ENCODE measurements at places on chromosomes 7 and 10.

DNA sequence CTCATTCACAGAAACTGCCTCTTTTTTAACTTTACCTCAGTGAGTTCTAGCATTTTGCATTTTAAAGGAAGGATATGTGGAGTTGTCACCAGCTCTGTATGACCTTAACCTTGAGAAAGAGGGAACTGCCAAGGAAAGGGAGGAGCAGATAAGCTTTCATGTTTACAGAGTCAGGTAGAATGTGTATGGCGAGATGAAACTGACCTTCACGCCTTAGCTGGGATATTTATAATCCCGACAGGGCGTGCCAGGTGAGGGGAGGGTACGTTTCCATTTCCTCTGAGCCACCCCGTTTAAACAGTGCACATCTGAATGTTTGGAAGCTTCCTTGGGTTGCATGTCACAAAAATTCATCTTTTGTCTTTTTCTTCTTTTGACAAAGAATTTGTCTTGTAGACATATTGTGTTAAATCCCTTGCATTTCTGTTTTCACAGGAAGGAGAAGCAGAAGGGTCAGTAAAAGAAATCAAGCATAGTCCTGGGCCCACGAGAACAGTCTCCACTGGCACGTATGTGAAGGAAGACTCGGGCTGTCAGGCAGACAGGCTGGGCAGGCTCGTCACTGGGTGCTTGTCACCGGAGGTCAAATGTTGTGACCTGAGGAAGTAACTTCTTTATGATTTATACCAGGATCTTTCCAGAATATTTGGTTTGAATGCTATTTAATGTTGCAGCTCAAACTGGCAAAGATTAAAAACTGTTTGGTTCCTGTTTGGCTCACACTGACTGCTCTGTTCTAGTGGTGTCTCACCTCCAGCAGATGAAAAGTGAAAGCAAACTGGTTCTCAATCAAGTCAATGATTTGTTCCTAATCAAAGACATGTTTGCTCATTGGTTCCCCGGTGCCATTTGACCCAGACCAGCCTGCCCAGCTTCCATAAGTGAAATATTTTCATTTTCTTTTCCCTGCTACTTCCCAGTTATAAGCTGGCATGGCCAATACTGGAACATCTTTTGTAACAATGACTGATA lies 16.2 kb downstream of the OPTN start:
- H3K27ac ChIP-seq, result no peak overlapping the region
- no peak overlapping the region for H3K4me3 ChIP-seq
- DNase-seq, result no peak

DNA sequence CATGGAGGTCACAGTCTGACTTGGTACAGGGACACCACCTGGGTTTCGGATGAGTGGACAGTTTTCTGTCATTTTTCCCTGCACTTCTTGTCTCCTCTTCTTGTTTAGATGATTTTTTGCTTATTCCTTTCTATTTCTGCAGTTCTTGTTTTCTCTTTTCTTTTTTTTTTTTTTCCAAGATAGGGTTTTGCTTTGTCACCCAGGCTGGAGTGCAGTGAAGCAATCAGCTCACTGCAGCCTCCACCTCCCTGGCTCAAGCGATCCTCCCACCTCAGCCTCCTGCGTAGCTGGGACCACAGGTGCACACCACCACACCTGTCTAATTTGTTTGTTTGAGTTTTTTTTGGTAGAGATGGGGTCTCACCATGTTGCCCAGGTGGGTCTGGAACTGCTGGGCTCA lies 49.7 kb upstream of the RASGEF1A start:
- no peak overlapping the region for H3K4me3 ChIP-seq
- no peak for DNase-seq
- no peaks in the 10 kb centered on the region for H3K36me3 ChIP-seq
- no peaks in the 10 kb centered on the region for H3K27me3 ChIP-seq
- no peak overlapping the region for H3K27ac ChIP-seq
- H3K4me1 ChIP-seq, result peaks cover 9% of the 10 kb centered on the region

- H3K4me1 ChIP-seq, result peaks cover 45% of the 10 kb centered on the region
- H3K4me3 ChIP-seq, result no peak overlapping the region
- peak overlapping the region; percentile 63 for H3K27ac ChIP-seq
- H3K27me3 ChIP-seq, result no peaks in the 10 kb centered on the region
- peak; percentile 86 for DNase-seq
Observed at GRCh38 chr7:42212541-42213090, 24.4 kb downstream of the GLI3 start.

DNA sequence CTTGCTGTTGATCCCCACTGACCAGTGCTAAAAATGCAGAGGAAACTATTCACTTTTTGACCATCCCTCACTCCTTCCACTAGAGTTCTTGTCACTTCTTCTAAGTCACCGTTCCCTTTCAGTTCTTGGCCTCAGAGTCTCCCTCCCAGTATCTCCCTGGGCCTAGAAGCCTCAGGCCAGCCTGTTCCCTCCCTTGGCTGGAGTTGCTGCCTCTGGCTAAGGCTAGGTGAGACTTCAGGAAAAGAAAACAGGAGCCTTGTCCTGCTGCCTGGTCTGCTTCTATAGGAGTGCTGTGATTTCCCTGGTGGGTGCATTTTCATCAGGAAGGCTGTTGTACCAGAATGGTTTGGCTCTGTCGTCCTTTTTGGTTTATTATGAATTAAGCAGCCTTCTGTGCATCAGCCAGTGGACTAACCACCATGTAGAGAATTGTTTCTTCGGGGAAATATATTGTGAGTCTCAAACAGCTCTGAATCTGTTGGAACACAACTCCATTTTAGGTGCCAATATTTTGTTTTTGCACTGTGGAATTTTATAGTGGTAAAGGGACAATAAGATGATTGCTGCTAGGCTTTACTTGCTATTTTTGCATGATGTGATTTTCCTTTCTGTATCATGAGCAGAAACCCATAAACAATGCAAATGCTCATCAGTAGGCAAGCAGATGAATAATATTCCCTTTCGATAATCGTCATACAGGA lies 233.4 kb upstream of the FZD1 start:
- peaks cover 57% of the 10 kb centered on the region for H3K4me1 ChIP-seq
- peak overlapping the region; percentile 36 for H3K4me3 ChIP-seq
- H3K27me3 ChIP-seq, result no peaks in the 10 kb centered on the region

DNA sequence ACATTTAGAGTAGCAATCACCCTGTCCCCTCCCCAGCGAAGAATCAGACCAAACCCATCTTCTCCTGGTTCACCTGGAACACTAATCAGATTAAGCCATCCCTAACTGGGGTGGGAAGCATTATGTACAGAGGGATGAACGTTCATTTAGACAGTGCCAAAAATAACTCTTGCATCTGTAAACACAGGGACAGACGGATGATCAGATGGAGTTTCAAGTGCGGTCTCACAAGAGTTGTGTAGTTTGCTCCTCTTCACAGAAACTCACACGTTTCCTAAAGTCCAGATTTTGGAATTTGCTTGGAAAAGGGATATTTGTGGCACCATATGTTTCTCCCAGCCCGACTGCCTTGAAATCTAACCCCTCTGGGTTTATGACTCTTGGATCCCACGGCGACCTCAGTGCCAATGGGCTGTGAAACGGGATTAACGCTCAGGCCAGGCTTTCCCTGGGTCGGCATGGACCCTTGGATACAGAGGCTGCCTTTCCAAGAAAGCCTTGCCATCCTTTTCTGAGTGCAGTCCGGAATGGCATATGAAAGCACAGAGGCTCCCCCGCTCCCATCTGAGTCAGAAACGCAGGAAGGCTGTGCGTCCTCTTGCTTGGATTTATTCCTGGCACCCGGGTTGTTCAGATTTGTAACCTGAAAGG lies 293.2 kb upstream of the HABP2 start:
- peaks cover 5% of the 10 kb centered on the region for H3K4me1 ChIP-seq
- H3K27me3 ChIP-seq, result no peaks in the 10 kb centered on the region
- no peak for DNase-seq
- H3K27ac ChIP-seq, result no peak overlapping the region

DNA sequence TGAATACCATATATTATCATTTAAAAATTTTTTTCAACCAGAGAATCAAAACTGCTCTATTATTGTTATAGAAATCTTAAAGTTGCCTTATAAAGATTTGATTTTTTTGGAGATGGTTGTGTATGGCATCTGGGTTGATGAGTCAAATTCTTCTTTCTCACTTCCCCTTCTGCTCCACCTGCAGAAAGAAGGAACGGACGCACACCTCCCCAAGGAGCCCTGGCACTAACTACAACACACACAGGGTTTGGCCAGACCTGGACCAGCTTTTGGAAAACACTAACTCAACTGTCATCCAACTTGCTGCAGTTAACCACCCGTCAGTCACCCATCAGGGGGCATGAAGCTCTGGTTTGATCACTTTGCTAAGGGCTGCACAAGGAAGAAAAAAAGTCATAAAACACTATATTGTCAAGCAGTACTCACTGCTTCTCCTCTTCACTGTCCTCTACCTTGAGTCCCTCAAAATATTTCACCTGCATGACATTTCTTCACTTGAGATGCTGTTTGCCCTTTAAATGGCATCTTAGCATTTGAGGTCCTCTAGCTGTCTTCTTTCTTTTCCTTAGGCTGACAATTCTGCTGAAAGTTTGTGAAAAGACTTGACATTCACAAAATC lies 266.7 kb upstream of the PHF14 start:
- no peaks in the 10 kb centered on the region for H3K27me3 ChIP-seq
- H3K27ac ChIP-seq, result no peak overlapping the region
- no peaks in the 10 kb centered on the region for H3K4me1 ChIP-seq
- no peak for DNase-seq
- H3K4me3 ChIP-seq, result no peak overlapping the region

DNA sequence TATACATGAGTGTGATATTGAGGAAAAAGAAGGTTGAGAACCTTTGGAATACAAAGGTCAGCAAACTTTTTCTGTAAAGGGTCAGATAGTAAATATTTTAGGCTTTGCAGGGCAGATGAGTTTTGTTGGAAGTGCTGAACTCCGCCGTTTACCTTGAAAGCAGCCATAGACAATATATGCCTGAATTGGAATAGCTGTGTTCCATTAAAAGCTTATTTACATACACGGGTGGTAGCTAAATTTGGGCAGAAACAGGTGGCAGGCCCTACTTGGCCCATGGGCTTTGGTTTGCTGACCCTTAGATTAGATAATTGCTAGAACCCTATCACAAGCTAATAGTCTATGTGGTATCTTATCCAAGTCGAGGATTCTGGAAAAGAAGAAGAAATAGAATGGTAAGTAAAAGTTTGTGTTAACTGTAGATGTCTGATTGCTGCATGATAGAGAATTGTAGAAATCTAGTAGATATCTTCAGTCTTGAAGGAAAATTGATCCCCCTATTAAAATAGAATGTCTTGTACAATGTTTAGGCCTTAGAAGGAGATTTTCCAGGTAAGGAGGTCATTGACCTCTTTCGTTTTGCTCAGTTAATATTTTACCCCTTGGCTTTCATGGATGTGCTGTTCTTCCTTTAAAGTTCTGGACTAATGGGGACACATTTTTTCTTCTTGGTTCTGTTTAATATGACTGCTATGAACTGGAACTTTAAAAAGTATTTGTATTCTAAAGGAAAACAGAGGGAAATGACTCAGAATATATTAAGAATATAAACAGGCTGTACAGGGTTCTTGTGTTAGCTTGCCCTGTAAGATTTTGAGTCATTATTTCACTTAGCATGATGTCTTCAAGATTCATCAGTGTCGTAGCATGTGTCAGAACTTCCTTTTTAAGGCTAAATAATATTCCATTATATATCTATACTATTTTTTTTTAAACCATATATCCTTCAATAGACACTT lies 8.0 kb downstream of the RBM33 start:
- no peaks in the 10 kb centered on the region for H3K36me3 ChIP-seq
- no peak overlapping the region for H3K27ac ChIP-seq
- DNase-seq, result no peak
- no peaks in the 10 kb centered on the region for H3K27me3 ChIP-seq
- no peaks in the 10 kb centered on the region for H3K4me1 ChIP-seq
- H3K4me3 ChIP-seq, result no peak overlapping the region
